ENCODE measurements at places on chromosomes 1 and 21.

DNA sequence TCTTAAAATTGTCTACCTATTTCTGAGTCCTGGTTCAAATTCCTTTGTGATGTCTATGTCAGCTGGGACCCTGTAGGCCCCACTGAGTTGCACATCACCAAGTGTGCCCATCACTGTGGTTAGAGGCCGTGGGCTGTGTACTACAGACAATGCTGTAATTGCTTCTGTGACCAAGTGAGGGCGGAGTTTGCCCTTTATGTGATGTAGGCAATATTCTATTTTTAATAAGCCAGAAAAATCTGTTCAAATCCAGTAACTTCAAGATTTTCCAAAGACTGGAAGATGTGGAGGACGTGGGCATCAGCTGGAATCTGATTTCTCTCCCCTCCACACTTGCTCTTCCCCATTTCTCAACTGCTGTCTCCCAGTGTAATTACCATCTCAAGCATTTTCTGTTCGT lies 215.4 kb downstream of the PBX1 start:
- no peak for DNase-seq

GRCh38 chr1:202085682-202086373 lies 36.9 kb upstream of the GPR37L1 start:
- no peak for DNase-seq

GRCh38 chr1:44210595-44210994 lies 2.7 kb upstream of the DMAP1 start:
- DNase-seq = no peak

DNA sequence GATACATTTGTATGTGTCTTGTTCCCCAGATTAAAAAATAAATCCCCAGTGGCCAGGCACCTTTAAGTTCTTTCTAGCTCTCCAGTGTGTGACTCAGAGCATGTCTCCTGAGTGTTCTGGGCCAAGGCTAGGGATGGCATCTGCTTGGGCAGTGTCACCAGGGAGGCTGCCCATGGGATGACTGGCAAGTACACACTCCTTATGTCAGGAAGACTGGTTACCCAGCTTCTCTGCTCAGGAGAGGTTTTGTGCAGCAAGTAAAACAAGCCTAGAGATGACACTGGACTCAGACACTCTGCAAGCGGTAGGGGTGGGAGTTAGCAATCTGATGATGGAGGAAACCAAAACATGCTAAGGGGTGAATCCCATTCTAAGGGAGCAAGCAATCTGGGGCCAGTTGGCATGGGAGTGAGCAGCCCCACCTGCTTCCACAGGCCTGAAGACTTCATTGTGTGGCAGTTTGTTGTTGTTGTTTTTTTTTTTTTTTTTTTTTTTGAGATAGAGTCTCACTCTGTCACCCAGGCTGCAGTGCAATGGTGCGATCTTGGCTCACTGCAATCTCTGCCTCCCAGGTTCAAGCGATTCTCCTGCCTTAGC lies 137.1 kb downstream of the EDEM3 start:
- no peak for DNase-seq

DNA sequence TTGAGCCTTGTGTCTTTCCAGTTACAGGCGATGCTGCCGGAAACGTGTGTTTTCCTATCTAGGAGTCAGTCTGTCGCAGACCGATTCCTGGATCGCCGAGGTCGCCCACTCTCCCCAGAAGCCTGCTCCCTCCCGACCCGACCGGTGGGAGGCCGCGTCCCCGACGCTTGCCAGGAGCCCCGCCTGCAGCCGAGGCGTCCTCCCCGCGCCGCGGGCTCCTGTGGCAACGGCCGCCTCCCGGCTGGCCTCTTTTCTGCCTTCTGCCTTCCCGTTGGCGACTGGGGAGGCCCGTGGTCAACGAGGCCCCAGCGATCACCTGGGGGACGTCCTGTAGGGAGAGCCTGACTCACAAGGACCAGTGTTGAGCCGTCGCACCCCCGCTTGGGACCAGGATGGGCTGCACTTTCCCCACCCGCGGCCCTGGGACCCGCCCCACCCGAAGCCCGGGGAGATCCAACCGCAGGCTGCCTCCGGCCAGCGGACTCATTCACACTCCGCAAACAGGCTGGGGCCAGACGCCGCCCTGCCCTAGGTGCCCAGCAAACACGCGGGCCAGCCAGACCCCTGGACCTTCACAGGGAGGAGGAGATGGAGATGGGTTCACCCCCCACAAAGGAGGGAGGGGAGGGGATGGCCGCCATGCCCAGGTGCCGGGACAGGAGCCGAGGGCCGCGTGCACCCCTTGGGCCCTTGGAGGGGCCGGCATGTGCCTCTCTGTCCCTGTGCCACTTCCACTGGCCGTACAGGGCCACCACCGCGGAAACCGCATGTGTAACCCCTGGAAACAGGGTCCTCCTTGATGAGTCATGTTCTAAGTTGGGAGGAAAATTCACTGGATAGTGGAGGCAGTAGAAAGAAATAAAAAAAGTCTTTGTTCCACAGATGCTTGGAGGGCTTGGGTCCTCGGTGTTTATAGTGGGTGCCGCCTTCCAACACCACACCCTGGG lies 7.2 kb upstream of the COL6A1 start:
- DNase-seq = no peak

DNA sequence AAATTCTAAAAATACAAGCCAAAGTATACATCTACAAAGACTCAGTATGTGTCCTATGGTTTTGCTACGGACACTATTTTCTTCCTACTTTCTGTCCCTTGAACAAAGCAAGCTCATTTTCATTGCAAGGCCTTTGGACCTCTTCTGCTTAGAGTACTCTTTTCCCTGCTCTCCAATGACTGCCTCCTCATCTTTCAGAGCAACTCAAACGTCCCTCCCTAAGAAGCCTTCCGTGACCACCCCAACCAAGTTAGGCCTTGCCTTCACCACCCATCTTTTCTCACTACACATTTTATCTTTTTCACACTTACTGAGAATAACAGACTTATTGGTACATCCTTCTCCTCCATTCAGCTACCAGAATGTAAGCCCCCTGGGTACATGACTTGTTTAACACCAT lies 39.9 kb downstream of the ENAH start:
- DNase-seq = no peak

GRCh38 chr1:26121854-26122773 lies 10.5 kb downstream of the PDIK1L start:
- DNase-seq = no peak

- no peak for DNase-seq
Observed at GRCh38 chr1:66764994-66765578, 12.8 kb downstream of the DYNLT5 start.

GRCh38 chr1:198630863-198631262 lies 8.0 kb upstream of the PTPRC start:
- DNase-seq = no peak

DNA sequence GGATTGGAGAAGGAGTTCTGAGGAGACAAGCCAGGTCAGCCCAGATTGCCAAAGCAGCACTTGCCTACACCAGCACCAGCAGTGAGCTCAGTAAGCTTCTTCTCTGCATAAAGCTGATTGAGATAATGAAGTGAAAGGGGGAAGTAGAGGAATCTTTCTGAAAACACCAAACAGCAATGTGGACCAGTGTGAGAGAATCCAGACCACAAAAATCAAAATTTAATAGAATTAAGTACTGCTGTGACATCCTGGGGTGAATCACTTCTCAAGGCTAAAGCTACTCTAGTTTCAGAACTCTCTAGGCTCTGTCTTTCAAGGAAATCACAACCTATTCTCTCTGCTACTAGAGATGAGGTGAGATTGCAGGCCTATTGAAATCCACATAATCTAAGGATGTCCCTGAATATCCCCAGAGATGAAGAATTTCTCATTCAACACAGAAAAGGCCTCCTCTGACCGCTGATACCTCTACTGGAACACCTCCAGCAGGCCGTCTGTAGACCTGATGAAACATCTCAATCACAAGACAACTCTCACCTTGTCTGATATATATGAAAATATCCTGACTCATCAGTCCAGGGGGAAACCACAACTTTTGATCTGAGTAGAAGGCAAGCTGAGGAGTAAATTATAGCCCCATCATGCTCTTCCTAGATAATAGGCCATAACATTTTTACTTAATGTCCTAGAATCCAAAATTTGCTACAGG lies at the start of gene FCRL4:
TSS of gene FCRL4 (minus strand) at position 127 of the 709 bp plus-strand sequence. CDS start 141 bp downstream, outside the sequence.
- no peak for DNase-seq

DNA sequence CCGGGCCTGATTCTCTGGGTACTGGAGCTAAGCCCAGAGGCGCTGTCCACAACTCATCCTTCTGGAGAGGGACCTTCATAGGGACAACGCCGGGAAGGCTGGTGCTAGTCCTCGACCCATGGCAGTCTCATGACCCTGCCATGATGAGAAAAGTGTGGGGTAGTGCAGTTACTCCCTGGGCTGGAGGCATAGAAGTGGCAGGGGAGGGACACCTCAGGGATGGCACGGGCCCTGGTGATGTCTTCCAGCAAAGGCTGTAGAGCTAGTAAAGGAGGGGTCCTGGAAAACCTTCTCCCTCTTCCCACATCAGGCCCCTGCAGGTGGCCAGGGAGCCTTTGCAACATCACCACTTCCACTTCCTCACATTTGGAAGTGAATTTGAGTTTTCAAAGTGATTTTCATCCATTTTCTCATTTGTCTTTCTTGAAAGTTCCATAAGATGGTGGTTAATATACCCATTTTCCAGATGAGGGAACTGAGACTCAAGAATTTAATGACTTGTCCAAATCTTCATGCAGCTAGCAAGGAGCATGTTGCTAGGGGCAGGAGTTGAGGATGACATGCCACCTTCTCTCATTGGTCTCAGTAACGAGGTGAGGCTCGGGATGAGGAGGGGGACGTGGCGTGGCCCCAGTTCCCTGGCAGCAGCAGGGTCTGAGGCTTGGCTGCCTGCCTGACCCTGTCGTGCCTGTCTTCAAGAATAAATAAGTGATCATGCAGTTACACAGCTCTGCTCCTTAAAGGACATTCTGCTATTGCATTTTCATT lies 3.3 kb upstream of the GOLT1A start:
- DNase-seq = no peak

GRCh38 chr1:185398022-185398421 lies 81.0 kb upstream of the IVNS1ABP start:
- no peak for DNase-seq

DNA sequence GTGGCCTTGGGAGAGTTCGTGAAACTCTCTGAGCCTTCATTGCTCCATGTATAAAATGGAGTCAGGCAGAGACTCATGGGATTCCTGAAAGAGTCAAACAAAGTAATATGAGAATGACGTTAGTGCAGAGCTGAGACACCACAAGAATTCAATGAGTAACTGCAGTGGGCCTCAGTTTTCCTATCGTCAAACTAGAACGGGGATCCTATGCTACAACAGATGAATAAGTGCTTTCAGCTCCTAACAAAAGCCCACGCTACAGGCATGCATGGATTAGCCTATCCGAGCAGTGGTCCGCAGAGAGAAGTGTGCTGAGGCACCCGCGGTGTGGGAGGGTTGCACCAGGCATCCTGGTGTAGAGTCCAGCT lies 124.7 kb downstream of the SYF2 start:
- no peak for DNase-seq

DNA sequence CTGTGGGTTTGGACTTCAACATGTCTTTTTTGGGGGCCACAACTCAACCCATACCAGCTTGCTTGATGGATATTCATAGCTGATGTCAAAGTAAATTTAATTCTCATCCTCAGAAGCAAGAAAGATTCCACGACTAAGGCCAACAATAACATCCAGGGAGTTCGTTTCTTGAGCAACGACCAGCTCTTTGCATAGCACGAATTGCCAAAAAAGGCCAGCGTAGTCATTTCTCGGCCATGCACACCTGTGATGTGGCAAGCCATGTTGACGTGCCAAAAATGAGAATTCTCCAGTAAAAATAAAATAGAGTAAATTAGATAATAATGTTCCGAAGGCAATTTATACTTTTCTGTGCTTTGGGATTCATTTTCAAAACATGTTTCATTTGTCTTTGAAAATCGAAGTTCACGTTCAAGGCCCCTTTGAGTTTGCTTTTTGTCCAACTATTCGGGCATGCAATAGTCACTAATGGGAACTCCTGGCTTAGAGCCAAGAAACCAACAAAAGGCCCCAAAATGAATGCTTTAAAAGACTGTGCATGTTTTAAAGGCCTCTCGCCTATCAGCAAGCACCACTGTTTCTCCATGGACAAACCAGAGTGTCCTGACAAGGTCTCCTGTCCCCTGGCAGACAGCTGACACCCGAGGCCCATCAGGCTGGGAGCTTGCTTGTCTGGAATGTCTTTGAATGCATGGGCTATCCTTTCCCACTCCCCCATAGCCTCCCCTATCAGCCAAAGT lies 14.4 kb upstream of the IGSF5 start:
- DNase-seq = no peak

DNA sequence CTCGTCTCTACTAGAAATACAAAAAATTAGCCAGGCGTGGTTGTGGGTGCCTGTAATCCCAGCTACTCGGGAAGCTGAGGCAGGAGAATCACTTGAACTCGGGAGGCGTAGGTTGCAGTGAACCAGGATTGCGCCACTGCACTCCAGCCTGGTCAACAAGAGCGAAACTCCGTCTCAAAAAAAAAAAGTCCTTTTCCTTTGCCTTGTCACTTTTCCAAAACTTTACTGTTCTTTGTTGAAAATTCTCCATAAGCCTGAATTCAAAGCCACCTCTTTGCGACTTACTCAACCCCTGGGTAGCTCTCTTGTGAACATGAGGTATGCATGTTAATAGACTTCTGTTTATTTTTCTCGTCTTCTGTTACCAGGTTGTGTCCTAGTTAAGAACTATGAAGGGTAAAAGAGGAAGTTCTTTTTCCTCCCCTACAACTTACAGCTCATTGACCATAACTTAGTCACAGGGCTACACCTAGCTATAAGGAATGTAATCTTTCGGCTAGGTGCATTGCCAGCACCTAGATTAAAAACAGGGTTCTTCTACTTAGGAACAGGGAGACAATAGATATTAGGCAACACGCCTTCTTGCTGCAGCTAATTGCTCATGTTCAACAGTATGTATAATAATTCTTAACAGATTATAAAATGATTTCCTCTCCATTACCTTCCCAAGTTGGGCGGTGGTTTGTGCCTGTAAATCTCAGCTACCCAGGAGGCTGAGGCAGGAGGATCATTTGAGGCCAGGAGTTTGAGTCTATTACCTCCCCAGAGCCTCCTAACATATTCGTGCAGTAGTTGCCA lies 40.9 kb downstream of the PTAFR start:
- no peak for DNase-seq

- DNase-seq = peak; percentile 6
Observed at GRCh38 chr1:26161415-26162219, 2.7 kb downstream of the FAM110D start.

- DNase-seq = peak; percentile 85
Observed at GRCh38 chr1:1307923-1308755, at the start of the genes ACAP3 and PUSL1. ACAP3 (minus strand) TSS chr1:1307930; CDS start chr1:1307815, 115 bp downstream. PUSL1 (plus strand) TSS chr1:1308597; CDS start chr1:1308644, 47 bp downstream.

- DNase-seq = no peak
Observed at GRCh38 chr1:184823080-184823479, 68.4 kb upstream of the EDEM3 start.

DNA sequence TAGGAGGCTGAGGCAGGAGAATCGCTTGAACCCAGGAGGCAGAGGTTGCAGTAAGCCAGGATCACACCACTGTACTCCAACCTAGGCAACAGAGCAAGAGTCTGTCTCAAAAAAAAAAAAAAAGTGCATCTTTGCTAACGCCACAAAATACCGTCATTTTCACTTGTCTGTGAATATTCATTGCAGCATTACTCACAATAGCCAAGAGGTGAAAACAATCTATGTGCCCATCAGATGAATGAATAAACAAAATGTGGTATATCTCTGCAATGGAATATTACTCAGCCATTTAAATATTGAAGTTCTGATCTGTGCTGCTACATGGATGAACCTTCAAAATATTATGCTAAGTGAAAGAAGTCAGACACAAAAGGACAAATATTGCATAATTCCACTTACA lies 7.9 kb upstream of the TIAM1 start:
- DNase-seq = no peak
